ENCODE measurements at places on chromosomes 7 and 10.

DNA sequence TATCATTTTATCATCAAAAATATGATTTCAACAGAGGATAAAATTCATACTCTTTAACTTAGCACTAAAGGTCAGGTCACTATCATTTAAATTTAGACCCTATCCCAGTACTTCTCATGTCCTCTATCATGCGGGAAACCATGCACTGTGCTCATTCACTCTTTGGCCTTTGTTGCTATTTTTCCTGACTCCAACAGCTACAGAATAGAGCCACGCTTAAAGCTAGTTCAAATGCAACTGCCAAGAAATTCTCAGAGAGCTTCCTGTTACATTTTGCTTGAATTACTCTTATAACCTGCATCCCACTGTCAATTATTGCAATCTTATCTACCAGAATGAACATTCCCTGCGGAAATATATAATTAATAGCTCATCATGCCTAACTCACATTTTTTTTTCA, 58.3 kb downstream of the SEMA3A start:
- no peak for DNase-seq

GRCh38 chr10:16941870-16942269, 124.6 kb upstream of the RSU1 start:
- DNase-seq, result no peak

GRCh38 chr7:27189295-27189996, 4.4 kb upstream of the HOXA11 start:
- DNase-seq, result no peak

- DNase-seq, result no peak
Measured at GRCh38 chr7:22240904-22241571, 115.9 kb downstream of the RAPGEF5 start.

DNA sequence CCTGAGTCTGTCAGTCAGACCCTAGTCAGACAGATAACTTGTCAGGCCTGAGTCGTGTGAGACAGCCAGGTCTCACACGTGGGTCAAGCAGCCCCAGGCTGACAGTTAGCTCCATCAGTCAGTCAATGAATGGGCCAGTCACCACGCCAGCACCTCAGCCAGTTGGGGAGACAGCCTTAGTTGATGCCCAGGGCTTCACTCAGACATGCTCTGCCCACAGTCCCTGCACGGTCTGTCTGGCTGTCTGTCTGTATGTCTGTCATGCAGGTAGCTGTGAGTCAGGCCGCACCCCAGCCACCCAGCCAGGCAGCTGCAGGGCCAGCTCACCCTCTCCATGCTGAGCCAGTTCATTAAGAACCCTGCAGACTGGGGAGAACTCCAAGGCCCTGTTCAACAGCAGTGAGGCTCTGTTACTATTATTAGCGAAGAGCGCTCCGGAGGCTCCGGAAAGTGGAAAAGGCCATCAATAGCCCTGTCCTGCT, 141.1 kb upstream of the PCBD1 start:
- no peak for DNase-seq

- DNase-seq, result no peak
Measured at GRCh38 chr7:127718340-127718679, 66.3 kb downstream of the SND1 start.

DNA sequence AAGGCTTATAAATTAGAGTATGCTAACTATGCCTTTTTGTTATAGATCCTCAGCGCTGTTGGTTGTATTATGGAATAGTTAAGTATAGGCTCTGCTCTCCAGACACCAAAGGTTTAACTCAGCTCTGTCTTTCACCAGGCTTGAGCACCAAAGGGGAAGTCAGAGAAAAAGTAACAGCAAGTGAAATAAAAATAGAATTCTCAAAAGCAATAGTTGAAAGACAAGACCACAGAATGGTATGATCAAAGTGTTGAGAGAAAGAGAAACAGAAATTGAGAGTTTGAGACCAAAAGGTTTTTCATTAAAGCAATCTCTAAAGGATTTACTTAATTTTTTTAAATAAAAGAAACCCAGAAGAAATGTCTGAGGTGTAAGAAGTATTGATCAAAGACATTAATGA, 529.8 kb upstream of the C7orf33 start:
- DNase-seq, result no peak

DNA sequence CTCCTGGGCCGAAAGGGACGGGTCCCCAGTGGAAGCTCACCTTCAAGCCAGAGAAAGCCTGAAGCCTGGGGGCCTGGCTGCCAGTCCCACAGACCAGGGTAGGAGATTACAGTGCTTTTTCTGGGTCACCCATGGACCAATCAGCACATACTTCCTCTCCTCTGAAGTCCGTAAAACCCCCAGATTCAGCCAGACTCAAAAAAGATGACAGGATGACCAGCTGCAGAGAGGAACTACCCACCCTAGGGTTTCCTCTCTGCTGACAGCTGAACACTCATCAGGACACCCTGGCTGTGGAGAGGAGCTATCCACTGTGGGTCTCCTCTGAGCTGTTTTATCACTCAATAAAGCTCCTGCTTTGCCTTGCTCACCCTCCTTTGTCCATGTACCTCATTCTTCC, 78.0 kb downstream of the SAMD9 start:
- DNase-seq, result no peak

DNA sequence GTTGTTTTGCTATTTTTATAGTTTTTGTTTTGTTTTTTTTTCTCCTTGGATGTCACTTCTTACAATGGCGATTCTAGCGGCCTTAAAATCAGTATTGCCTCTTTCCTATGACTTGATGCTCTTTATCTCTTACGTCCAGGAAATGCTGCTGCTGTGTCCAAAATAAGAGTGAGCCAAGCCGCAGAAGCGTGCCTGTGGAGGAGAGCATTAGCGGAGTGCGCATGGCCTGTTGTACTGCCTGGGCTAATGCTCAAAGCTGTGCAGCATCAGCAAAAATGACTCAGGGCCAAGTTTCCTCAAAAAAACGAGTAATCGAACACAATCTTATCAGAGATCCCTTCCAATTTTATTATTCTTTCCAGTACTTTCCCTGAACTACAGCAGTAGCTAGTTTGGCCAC, 18.5 kb upstream of the GAD2 start:
- no peak for DNase-seq

Measured in activated CD4-positive, alpha-beta T cell treated with anti-CD3 and anti-CD28 coated beads, Interleukin-2, amount 10 ng/mL, durations not matched to agents 7 days and 5 days (primary cell).